Astrocyte of the hippocampus (primary cell): ENCODE measurements at places on chromosomes 5 and 9.

GRCh38 chr5:96220610-96221390, 212.2 kb downstream of the PCSK1 start:
- peak; percentile 73 for DNase-seq

DNA sequence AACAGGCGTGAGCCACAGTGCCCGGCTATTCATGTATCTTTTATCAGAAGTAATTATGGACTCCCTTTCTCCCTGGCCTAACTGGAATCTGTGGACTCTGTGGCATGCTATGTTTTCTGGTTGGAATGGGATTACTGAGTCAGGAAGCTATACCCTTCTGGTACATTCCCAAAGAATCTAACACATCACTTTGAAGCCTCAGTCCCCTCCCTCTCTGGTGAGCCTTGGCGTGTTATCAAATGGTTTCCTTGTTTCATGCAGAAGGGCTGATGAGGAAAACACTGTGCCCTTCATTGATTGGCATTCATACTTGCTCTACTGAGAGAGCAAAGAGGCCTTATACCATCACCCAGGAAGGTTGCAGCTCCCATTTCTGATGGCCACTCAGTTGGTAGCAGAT, 22.9 kb downstream of the C5orf15 start:
- DNase-seq, result peak; percentile 76

GRCh38 chr9:35754264-35754663, at the start of gene MSMP:
TSS of gene MSMP (minus strand) at chr9:35754276. CDS start at chr9:35754129, 147 bp downstream.
- no peak for DNase-seq

DNA sequence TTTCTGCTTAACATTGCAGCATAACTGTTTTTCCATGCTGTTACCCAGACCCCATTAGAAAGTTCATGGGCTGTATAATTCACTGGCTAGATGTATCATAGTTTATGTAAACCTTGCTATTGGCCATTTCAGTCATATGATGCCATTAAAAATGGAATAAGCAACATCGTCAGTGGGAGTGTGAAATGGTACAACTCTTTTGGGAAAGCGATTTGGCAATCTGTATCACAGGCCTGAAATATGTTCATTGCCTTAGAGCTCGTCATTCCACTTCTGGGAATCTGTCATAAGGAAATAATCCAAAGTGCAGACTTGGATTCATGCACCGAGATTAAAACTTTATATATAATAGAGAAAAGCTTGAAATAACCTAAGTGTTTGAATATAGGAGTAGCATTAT, 77.9 kb upstream of the KLF4 start:
- no peak for DNase-seq

DNA sequence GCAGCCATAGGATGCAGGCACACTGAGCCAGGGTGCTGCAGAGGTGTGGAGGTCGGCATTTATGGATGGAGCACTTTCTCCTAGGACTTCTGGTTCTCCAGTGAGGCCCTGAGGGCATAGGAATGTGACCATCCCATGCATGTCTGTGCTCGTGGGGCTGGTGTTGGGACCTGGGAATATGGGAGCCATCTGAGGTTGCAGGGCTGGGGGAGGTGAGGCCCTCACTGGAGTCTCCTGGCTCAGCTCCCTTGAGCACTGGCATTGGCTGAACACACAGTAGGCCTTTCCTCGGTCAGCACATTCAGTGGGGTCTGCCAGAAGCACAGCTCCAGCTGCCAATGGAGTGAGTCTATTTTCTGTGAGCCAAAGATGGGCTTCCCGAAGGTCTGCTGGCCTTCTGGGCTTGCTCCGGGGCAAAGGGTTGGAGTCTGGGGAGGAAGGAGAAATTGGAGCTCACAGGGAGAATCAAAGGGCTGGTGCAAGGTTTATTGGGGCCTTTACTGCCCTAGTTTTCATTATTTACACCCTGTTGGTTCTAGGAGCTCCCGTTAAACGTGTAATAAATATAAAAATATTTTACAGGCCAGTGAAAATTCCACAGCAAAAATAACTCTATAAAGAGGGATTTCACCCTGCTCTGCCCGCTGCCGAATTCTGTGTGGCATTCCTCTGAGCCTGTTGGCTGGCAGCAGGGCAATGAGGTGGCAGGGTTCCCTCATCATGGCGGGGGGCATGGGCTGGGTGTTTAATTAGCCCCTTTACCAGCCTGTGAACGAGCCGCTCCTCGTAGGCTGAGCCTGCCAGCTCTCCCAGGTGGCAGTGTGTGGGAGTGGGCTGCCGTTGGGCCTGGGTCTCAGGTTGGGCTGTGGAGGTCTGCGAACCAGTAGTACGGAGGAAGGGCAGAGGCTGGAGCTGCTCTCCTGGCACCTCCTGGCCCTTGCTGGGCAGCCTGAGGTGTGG, 31.6 kb upstream of the PITX1 start:
- no peak for DNase-seq

- DNase-seq, result peak; percentile 24
Observed at GRCh38 chr9:111427186-111427585, 57.0 kb downstream of the ECPAS start.

- DNase-seq, result peak; percentile 82
Observed at GRCh38 chr9:115234094-115234493, 116.1 kb upstream of the TNC start.

GRCh38 chr9:114486205-114486963, 18.9 kb downstream of the WHRN start:
- DNase-seq, result peak; percentile 6

DNA sequence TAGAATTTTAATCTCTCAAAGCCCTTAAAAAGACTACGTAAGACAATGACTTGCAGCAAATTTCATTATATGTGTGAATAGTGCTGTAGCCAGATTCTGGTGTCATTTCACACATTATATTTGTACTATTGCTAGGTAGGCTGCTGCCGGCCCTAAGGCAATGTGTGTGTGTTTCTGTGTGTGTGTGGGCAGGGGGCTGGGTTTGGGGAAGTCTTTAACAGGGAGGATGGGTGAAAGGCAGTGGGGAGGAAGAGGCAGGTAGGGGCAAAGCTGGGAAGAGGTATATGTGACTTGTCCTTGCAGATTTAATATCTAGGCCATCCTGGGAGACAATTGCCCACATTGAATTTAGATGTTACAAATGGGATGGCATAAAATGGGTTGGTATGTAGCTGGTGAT, 130.8 kb downstream of the MACIR start:
- DNase-seq, result no peak

GRCh38 chr9:78406146-78406545, 109.2 kb downstream of the PSAT1 start:
- peak; percentile 16 for DNase-seq

GRCh38 chr5:178206166-178207101, 2.1 kb downstream of the HNRNPAB start:
- no peak for DNase-seq

DNA sequence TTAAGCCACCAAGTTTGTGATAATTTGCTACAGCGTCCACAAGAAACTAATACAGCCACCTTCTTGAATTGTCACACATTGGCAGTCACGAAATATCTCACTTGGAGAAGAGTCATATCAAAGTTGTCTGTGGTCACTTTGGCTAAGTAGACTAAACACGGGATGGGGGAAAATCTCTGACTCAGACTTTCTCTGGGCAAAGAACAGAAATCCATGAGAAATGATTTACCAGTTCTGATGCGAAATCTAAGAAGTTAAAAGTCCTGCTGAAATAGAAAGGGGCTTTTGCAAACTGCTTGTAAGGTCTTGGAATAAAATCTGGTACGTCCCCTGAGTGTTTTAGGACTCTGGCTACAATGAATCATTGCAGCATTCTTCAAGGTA, 158.4 kb downstream of the COL23A1 start:
- DNase-seq, result no peak

- DNase-seq, result no peak
Observed at GRCh38 chr5:35665096-35665495, 47.4 kb downstream of the SPEF2 start.
